ENCODE measurements at places on chromosomes 11 and 22. TPM values are rescaled to one million over a fixed set of nuclear protein-coding genes. Genes with fewer than 3 reads are reported as not detected.

The TSPAN32 gene
- total RNA-seq = not detected

The SLC22A12 gene
- total RNA-seq = not detected

The CTSF gene
- 21.0 TPM for total RNA-seq

The SERPING1 gene
- 18.2 TPM for total RNA-seq

The PHF21B gene
- total RNA-seq = 4.2 TPM

The IRAG1 gene
- 0.21 TPM for total RNA-seq

The HBG2 gene
- not detected for total RNA-seq

The FOSL1 gene
- total RNA-seq = 46.5 TPM

The NXPE4 gene
- total RNA-seq = not detected

The NAV2 gene
- 48.7 TPM for total RNA-seq
